ENCODE measurements at places on chromosomes 12 and 14.
A peak's percentile ranks its signal among the peaks of the same experiment; 100 is the strongest.

- DNase-seq: no peak
Measured at GRCh38 chr12:121295746-121296617, 527 bp downstream of the CAMKK2 start.

- DNase-seq: no peak
Measured at GRCh38 chr12:49615725-49616124, 7.6 kb upstream of the PRPF40B start.

- no peak for DNase-seq
Measured at GRCh38 chr14:53951243-53951626, 5.4 kb downstream of the BMP4 start.

DNA sequence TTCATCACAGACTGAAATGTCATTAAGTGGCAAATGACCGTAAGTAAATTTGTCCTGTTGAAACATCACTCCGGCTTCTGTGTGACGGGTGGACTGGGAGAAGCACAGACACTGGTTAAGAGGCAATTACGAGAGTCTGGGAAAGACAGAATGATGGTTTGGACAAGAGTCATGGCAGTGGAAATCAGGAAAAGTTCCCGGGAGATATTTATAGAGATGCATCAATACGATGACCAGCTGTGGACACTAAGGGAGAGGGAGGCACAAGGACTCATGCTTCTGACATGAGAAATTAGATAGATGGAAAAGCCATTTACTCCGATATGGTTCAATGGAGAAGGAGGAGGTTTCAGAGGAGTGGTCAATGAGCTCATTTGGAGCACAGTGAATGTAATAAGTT is 27.3 kb downstream of the CKAP4 start:
- no peak for DNase-seq

DNA sequence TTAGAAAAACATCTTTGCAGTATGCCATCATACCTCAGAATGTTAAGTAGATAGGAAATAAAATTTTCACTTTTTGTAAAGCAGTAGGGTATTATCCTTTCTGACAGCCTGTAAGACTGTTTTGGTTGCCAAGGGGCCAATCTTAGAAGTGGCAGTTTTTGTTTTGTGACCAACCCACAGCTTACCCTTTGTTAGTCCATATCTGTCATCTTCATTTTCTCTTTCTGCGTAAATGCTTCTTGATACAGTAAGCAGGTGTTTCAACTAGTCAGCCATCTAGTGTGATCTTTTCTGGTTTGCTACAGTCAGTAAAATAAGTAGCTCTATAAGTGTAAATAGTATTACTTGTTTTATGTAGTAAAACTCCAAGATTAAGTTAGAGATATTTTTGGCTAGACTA is 8.8 kb downstream of the PPM1A start:
- DNase-seq: no peak

DNA sequence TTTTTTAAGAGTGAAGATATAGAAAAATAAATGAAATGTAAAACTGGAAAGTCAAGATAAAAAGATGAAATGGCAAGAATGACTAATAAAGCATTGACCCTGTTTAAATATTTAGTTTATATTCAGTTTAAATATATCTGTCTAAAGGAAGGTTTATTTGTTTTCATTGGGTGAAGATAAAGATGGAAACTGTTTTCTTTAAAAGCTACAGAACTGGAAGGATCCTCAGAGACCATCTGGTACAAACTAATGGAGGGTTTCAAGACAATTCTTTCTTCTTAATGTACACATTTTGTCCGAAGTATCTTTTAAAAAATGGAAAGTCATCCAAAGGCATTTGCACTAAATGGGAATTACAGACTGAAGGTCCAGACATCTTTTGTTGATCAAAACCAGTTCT is 142.6 kb downstream of the EPS8 start:
- DNase-seq: no peak

DNA sequence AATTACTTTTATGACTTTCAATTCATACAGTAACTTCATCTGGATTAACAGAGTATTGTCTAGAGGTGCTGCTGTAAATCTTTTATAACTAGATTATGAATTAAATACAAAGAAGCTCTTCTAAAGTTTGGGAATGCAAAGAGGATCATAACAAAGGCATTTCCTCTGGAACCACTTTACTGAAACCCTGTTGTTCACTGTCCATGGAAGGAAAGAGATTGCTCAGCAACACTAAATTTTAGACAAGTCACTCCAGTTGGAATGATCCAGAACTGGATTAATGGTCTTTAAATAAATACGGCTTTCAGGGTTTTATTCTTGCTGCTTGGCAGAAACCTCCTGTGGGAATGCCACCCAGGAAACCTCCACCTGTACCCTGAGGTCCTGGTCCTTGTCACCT is 250.6 kb downstream of the KSR2 start:
- no peak for DNase-seq

GRCh38 chr12:125089083-125089482 is 23.8 kb downstream of the AACS start:
- DNase-seq: peak; percentile 69

DNA sequence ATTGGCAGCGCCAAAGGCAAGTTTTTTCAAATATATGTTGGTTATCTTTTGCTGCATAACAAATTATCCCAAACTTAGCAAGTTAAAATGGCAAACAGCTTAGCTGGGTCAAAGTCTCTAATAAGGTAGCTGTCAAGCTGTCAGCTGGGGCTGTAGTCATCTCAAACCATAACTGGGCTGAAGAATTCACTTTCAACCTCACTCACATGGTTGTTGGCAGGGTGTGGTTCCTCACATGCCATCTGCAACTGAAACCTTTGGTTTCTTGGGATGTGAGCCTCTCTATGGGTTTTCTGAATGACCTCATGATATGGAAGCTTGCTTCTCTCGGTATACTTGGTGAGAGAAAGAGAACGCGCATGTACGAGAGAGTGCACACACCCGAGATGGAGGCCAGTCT is 125.4 kb downstream of the LRIG3 start:
- DNase-seq: no peak

- DNase-seq: no peak
Measured at GRCh38 chr14:69360438-69361108, 37.5 kb downstream of the ERH start.

GRCh38 chr14:31703056-31703455 is 141.9 kb downstream of the NUBPL start:
- DNase-seq: no peak

- DNase-seq: no peak
Measured at GRCh38 chr12:110966081-110966760, 45.8 kb upstream of the MYL2 start.

- no peak for DNase-seq
Measured at GRCh38 chr12:123882161-123882705, 90.4 kb downstream of the CCDC92 start.

DNA sequence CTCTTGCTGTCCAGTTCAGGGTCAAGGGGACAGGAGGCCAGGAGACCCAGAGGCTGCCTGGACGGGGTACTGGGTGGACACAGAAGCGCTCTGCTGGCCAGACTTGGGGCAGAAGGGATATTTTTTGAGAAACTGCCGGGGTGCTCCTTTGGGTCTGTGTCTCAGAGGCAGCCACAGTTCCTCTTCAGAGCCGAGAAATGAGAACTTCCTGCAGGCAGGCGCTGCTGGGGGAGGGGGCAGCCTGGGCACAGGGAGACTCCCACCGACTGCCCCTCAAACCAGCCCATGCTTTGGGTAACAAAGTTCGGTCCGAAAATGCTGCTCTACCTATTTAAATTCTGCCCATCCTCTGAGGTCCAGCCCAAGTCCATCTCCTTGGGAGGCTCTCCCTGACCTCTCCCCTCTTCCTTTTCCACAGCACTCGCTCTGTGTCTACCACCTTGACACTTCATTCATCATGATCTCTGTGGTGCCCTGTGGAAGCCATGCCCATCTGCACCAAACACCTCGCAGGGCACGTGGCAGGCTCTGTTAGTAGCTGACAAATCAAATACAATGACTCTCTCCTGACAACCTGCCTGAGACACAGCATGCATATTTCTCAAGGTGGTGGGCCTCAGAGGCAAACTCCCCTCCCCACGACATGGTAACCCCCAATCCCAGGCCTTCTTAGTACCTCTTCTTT is 16.4 kb downstream of the HDAC7 start:
- no peak for DNase-seq

GRCh38 chr14:33963892-33964291 is 13.0 kb upstream of the EGLN3 start:
- DNase-seq: no peak

DNA sequence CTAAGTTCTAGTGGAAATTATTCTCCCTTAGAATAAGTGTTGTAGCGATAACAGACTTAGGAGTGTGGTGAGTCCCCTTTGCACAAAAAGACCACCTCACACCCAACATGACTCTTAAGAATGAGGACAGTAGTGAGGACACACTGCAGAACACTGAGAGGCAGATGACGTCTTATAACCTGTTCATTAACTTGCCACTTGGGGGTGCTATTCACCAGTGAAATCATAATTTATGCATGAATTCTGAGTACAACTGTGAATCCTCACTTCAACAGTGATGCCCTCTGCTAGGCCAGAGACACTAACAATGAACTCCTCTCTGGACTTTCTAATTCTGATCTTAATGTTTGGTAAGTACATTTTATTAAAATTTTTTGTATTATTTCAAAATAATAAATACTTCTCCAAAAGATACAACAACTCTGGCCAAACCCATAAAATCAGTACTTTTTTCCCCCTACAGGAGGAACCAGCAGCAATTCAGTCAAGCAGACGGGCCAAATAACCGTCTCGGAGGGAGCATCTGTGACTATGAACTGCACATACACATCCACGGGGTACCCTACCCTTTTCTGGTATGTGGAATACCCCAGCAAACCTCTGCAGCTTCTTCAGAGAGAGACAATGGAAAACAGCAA is 274.7 kb downstream of the DAD1 start:
- peak; percentile 66 for DNase-seq

DNA sequence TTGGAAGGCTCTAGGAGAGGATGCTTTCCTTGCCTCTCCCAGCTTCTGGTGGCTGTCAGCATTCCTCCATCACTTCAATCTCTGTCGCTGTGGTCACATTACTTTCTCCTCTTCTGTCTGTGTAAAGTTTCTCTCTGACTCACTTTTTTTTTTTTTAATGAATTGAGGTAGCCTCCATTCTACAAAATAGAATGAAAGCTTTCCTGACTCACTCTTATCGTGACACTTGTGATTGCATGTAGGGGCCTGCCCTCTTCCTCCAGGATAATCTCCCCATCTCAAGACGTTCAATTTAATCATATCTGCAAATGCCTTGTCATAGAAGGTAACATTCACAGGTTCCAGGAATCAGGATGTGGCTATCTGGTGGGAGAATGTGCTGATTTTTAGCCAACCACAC is 153.5 kb upstream of the HMGA2 start:
- DNase-seq: no peak

DNA sequence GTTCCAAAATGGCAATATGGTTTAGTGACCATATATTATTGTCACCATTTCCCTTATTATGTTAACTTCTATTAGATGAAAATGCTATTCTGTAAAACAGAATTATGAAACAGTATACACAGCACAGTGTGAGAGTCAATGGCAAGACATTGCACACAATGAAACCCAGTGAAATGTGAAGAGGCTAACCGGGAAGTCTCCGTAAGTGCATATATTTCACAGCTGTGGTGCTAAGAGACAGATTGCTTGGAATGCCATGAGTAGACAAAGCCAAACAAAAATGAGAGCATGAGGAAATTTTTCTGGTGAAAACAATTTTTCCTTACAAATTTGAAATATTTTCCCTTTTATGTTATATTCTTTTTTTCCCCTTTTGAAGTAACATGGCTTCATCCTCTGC is 49.4 kb downstream of the DYRK2 start:
- no peak for DNase-seq

All from iPS-NIHi11 (cell line).